Activated CD8-positive, alpha-beta memory T cell treated with anti-CD3 and anti-CD28 coated beads, Interleukin-2, amount 10 ng/mL, durations not matched to agents 7 days and 5 days (primary cell): ENCODE measurements at places on chromosomes 3 and 15. TPM values are rescaled to one million over a fixed set of nuclear protein-coding genes. Genes with fewer than 3 reads are reported as not detected.

The MST1R gene
- total RNA-seq, result 1.2 TPM

GRCh38 chr3:37642670-37643598 is 218.7 kb upstream of the CTDSPL start:
- H3K4me1 ChIP-seq, result no peaks in the 10 kb centered on the region
- no peaks in the 10 kb centered on the region for H3K27me3 ChIP-seq
- DNase-seq, result peak; percentile 28

DNA sequence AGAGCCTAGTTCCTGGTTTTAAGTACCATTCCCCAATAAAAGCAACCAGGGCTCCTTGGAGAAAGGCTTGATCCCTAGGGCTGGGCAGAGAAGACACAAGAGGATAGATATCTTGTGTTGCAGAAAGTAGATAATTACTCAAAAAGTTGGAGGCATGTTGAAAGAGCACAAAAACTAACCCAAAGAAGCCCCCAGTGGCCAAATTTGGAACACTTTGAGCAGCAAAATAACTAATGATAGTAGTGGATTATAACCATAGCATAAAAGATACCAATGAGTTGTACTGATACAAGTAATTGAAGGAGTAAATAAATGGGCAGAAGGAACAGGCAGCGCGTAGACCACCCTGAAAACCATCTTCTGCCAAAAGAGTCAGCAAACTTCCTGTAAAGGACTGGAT is 12.0 kb downstream of the EXOSC7 start:
- no peak overlapping the region for H3K27ac ChIP-seq
- H3K36me3 ChIP-seq, result peaks cover 34% of the 10 kb centered on the region
- peaks cover 37% of the 10 kb centered on the region for H3K4me1 ChIP-seq

- H3K27me3 ChIP-seq, result no peaks in the 10 kb centered on the region
- no peak for DNase-seq
- H3K27ac ChIP-seq, result no peak overlapping the region
- no peaks in the 10 kb centered on the region for H3K36me3 ChIP-seq
These were observed 83.4 kb downstream of the NEK11 start for GRCh38 chr3:131110087-131110486.

The PLS1 gene
- total RNA-seq, result 4.2 TPM

GRCh38 chr3:194294199-194294894 is 56.8 kb downstream of the CPN2 start:
- peaks cover 67% of the 10 kb centered on the region for H3K27me3 ChIP-seq
- peaks cover 6% of the 10 kb centered on the region for H3K4me1 ChIP-seq
- DNase-seq, result no peak
- peaks cover 7% of the 10 kb centered on the region for H3K36me3 ChIP-seq

GRCh38 chr3:190224863-190225692 is 97.2 kb downstream of the CLDN1 start:
- no peaks in the 10 kb centered on the region for H3K4me1 ChIP-seq
- DNase-seq, result no peak

The A4GNT gene
- not detected for total RNA-seq

GRCh38 chr3:169661361-169662131 is 2.0 kb downstream of the MECOM start:
- H3K4me1 ChIP-seq, result peaks cover 39% of the 10 kb centered on the region
- H3K4me3 ChIP-seq, result peak overlapping the region; percentile 77
- H3K27me3 ChIP-seq, result peaks cover 90% of the 10 kb centered on the region
- H3K27ac ChIP-seq, result peak overlapping the region; percentile 28
- no peak for DNase-seq

DNA sequence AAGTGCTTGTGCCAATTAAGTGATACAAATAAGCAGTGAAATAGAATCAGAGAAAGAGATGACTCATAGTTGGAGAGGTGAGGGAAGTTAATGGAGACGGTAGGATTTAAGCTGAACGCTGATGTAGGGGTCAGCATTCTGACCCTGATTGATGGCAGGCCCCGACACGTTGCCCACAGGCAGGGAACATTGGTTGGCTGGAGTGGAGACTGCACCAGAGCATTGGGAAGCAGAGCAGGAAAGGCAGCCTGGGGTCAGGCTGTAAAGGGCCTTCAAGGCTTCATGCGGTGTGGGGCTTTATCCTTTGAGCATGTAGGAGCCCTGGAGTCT is 68.6 kb downstream of the DCUN1D1 start:
- H3K27ac ChIP-seq, result peak overlapping the region; percentile 80
- H3K4me1 ChIP-seq, result peaks cover 60% of the 10 kb centered on the region
- no peaks in the 10 kb centered on the region for H3K27me3 ChIP-seq
- peaks cover 34% of the 10 kb centered on the region for H3K36me3 ChIP-seq
- no peak overlapping the region for H3K4me3 ChIP-seq

The GATM gene
- total RNA-seq, result 2.7 TPM

GRCh38 chr3:94513600-94513999 is 450.7 kb downstream of the NSUN3 start:
- no peak overlapping the region for H3K4me3 ChIP-seq
- H3K36me3 ChIP-seq, result no peaks in the 10 kb centered on the region
- no peak overlapping the region for H3K27ac ChIP-seq
- H3K4me1 ChIP-seq, result no peaks in the 10 kb centered on the region
- no peaks in the 10 kb centered on the region for H3K27me3 ChIP-seq
- DNase-seq, result no peak

GRCh38 chr3:14921811-14922705 is 25.3 kb upstream of the NR2C2 start:
- no peak overlapping the region for H3K27ac ChIP-seq
- H3K4me3 ChIP-seq, result no peak overlapping the region
- peaks cover 7% of the 10 kb centered on the region for H3K27me3 ChIP-seq
- no peaks in the 10 kb centered on the region for H3K36me3 ChIP-seq

GRCh38 chr3:74127256-74127655 is 487.2 kb downstream of the CNTN3 start:
- no peak overlapping the region for H3K27ac ChIP-seq
- no peak for DNase-seq
- no peak overlapping the region for H3K4me3 ChIP-seq
- H3K27me3 ChIP-seq, result no peaks in the 10 kb centered on the region

DNA sequence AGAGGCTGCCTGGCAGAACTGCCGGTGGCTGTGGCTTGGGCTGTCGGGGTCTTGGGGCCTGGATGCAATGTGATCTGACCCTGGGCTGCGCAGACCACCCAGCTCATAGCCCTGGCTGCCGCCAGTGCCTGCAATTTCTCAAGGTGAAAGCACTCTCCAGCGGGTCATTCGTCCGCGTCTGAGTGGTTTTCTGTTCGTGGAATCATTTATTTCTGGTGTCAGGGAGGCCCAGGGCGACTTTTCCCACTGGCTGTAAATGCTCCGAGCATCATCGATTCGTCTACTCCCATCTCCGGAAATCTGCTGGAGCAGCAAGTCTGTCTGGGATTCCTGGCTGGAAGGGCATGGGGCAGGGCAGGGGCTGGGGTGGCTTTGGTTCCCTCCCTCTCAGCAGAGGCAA is 40.6 kb upstream of the ADPGK start:
- H3K4me3 ChIP-seq, result no peak overlapping the region
- H3K4me1 ChIP-seq, result no peaks in the 10 kb centered on the region
- DNase-seq, result peak; percentile 35
- H3K36me3 ChIP-seq, result no peaks in the 10 kb centered on the region

The PDIA5 gene
- 9.4 TPM for total RNA-seq

- no peak overlapping the region for H3K27ac ChIP-seq
- peaks cover 2% of the 10 kb centered on the region for H3K27me3 ChIP-seq
- H3K4me1 ChIP-seq, result peaks cover 17% of the 10 kb centered on the region
- H3K4me3 ChIP-seq, result no peak overlapping the region
- H3K36me3 ChIP-seq, result no peaks in the 10 kb centered on the region
- DNase-seq, result no peak
These were observed 72.5 kb downstream of the OSBPL10 start for GRCh38 chr3:31908391-31909097.

DNA sequence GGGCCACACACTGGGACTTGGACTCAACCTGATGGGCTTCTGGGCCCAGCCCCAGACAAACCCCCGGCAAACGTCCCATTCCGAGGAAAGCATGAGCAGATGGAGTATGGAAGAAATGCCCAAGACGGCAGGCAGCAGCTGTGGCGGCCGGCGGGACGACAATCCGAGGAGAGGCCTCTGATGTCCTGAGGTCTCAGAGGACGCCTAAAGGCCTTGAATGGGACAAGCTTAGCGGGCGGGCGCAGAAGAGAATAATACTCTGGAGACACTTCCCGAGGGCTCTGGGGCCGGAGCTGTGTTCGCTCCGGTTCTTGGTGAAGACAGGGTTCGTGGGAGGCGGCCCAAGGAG is 482 bp upstream of the OGG1 start:
- H3K4me3 ChIP-seq, result peak overlapping the region; percentile 94
- DNase-seq, result no peak

The TNFSF10 gene
- 256 TPM for total RNA-seq

- no peak overlapping the region for H3K27ac ChIP-seq
- peak; percentile 48 for DNase-seq
- no peak overlapping the region for H3K4me3 ChIP-seq
- peaks cover 2% of the 10 kb centered on the region for H3K36me3 ChIP-seq
- peaks cover 44% of the 10 kb centered on the region for H3K4me1 ChIP-seq
These were observed 23.8 kb upstream of the SIAH2 start for GRCh38 chr3:150786791-150787190.

The AHSG gene
- total RNA-seq, result not detected

- no peak for DNase-seq
- no peak overlapping the region for H3K27ac ChIP-seq
- H3K27me3 ChIP-seq, result no peaks in the 10 kb centered on the region
- no peak overlapping the region for H3K4me3 ChIP-seq
- H3K4me1 ChIP-seq, result no peaks in the 10 kb centered on the region
These were observed 108.0 kb downstream of the MFSD1 start for GRCh38 chr3:158909870-158910269.

DNA sequence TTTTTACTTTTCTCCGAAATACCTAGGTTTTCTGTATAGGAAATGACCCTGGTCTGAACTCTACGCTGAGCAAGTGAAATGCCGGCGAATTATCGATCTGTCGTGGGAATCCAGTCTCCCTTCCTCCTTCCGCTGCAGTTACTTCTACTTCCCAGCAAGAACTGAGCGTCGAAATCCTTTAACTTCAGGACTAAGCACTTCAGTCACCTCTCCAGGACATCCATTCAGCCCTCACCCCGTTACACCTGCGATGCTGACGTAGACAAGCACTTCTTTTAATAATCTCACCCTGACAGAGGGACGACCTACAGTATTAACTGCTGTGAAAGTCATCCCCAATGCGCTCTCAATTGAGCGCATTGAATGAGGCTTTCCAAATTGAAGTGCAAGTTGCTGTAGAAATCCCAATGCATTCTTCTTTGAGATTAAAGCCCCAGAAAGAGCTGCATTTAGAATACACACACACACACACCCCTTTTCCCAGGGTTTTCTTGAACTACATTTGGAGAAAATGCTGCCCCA is 1.3 kb downstream of the TOP2B start:
- peaks cover 40% of the 10 kb centered on the region for H3K4me1 ChIP-seq
- peak; percentile 50 for DNase-seq
- H3K36me3 ChIP-seq, result peaks cover 10% of the 10 kb centered on the region
- H3K4me3 ChIP-seq, result peak overlapping the region; percentile 89

DNA sequence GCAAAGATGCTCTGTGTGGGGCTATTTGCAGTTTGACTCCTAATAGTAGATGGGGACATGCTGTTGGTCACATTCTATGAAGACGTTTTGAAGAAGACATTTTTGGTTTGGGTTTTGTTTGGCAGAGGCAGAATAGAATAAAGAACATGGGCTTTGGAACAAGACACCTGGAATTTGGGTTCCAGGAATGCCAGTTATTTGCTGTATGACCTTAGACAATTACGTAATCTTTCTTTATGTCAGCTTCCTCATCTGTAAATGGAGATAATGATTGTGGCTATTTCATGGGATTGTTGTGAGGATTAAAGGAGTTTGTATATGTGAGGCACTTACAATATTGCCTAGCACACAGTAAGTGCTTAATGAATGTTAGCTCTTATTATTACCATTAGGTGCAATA is 91.6 kb downstream of the MESD start:
- H3K27me3 ChIP-seq, result no peaks in the 10 kb centered on the region
- no peak overlapping the region for H3K4me3 ChIP-seq
- H3K4me1 ChIP-seq, result no peaks in the 10 kb centered on the region
- no peak overlapping the region for H3K27ac ChIP-seq
- DNase-seq, result no peak
- peaks cover 3% of the 10 kb centered on the region for H3K36me3 ChIP-seq

DNA sequence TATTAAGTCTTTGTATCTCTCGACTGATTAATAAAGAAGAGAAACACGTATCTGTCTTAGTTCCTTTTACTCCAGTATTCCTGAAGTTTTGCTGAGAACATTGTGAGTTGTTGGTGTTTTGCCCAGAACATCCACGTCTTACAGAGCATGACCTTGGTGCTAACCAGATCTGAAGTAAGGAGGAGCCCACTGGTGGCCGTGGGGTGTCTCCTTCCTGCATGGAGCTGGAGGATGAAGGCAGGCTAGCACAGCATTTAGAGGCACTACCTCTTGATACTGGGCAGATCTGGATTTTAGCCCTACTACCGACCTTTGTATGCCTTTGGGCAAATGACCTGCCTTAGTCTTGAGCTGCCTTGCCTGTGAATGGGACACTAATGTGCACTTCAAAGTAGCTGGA is 28.9 kb upstream of the ESYT3 start:
- H3K27me3 ChIP-seq, result peaks cover 15% of the 10 kb centered on the region
- H3K4me3 ChIP-seq, result no peak overlapping the region

- DNase-seq, result no peak
- no peaks in the 10 kb centered on the region for H3K27me3 ChIP-seq
- H3K27ac ChIP-seq, result peak overlapping the region; percentile 22
- H3K4me3 ChIP-seq, result no peak overlapping the region
These were observed 73.4 kb downstream of the CCK start for GRCh38 chr3:42192334-42193200.

- no peak overlapping the region for H3K27ac ChIP-seq
- H3K4me1 ChIP-seq, result peaks cover 2% of the 10 kb centered on the region
- no peaks in the 10 kb centered on the region for H3K36me3 ChIP-seq
- no peak overlapping the region for H3K4me3 ChIP-seq
These were observed 153.9 kb downstream of the P3H2 start for GRCh38 chr3:189966843-189967242.
